Spleen (tissue), 13 donors: ENCODE measurements at places on chromosomes 5 and 9. TPM values are rescaled to one million over a fixed set of nuclear protein-coding genes. Genes with fewer than 3 reads are reported as not detected.

GAS1 gene
- total RNA-seq = 3.9 TPM

- H3K36me3 ChIP-seq = no peaks in the 10 kb centered on the region
- H3K27ac ChIP-seq = no peak overlapping the region
Measured at GRCh38 chr9:89690334-89690912, 85.6 kb downstream of the GADD45G start.

DNA sequence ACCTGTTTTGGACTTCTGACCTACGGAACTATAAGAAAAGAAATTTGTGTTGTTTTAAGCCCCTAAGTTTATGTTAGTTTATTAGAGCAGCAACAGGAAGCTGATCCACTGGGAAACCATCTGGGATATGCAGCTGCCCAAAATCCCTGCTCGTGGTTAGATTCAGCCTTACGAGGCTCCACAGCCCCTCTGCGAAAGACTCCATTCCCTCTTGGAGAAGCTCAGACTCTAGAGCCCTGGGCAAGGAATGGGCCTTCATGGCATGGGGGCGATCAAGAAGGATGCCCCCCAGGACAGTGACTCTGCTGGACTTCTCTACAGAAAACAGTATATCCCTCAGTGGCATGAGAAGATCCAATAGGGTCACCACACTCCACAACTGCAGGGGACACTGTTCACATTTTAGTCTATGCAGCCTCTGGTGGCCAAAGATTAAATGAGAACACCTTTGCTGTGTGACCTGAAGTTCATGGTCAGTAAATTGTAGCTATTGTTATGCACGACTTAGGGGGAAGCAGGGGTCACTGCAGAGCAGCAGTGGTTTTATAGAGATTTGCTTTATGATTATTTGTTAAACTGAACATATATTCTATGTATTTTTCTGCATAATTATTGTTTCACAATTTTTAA, 21.1 kb downstream of the IRF1 start:
- H3K4me1 ChIP-seq = peaks cover 100% of the 10 kb centered on the region
- peak overlapping the region; percentile 92 for H3K27ac ChIP-seq
- no peaks in the 10 kb centered on the region for H3K36me3 ChIP-seq
- peak; percentile 53 for DNase-seq
- H3K27me3 ChIP-seq = no peaks in the 10 kb centered on the region

GRCh38 chr5:59648038-59648831, 245.3 kb downstream of the PDE4D start:
- no peak overlapping the region for H3K4me3 ChIP-seq
- H3K4me1 ChIP-seq = peaks cover 7% of the 10 kb centered on the region
- H3K27ac ChIP-seq = no peak overlapping the region
- H3K27me3 ChIP-seq = no peaks in the 10 kb centered on the region
- no peaks in the 10 kb centered on the region for H3K36me3 ChIP-seq

- H3K4me1 ChIP-seq = no peaks in the 10 kb centered on the region
- H3K4me3 ChIP-seq = no peak overlapping the region
- H3K27me3 ChIP-seq = no peaks in the 10 kb centered on the region
- no peaks in the 10 kb centered on the region for H3K36me3 ChIP-seq
Measured at GRCh38 chr5:96200641-96201040, 232.4 kb downstream of the PCSK1 start.

- no peak overlapping the region for H3K4me3 ChIP-seq
- no peak overlapping the region for H3K27ac ChIP-seq
- H3K36me3 ChIP-seq = no peaks in the 10 kb centered on the region
- no peaks in the 10 kb centered on the region for H3K27me3 ChIP-seq
- no peaks in the 10 kb centered on the region for H3K4me1 ChIP-seq
- DNase-seq = no peak
Measured at GRCh38 chr5:136754216-136754615, 388.9 kb upstream of the TRPC7 start.

DNA sequence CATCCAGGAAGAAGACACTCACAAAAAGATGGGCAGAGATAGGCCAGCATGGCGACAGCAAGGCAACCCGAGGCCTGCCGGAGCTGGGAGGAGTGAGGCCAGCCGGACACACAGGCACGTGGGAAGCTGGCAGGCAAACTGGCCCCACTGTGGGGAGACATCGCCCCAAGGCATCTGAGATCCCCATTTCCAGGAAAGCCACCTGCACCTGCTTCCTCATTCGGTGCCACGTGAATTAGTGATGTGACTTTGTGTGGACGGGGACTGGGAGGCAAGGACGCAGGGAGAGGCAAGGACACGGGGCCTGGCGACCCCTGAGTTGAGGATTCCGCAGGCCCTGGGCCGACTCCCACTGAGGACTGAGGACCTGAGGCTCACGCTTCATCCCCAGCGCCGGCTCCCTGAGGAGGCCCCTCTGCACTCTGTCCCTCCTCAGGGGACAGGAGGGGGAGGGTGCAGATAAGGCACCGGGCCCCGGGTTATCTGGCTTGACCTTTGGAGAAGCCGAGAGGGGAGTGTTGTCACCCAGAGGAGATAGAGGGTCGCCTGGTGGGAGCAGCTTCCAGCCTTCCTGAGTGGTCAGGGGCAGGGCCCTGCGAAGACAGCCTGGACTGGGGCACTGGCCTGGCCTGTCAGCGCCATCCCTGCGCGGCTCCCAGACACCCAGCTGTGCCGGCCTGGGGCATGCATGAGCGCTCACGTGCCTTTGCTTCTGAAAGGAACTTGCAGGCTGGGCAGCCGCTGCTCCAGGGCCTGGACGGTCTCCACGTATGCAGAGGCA, 39.7 kb downstream of the NDUFS6 start:
- peaks cover 8% of the 10 kb centered on the region for H3K27me3 ChIP-seq
- H3K36me3 ChIP-seq = no peaks in the 10 kb centered on the region
- H3K4me1 ChIP-seq = no peaks in the 10 kb centered on the region
- H3K4me3 ChIP-seq = no peak overlapping the region
